ENCODE measurements at places on chromosomes 6 and 20.

- no peak for DNase-seq
These were observed 98.4 kb upstream of the ADTRP start for GRCh38 chr6:11876934-11877433.

GRCh38 chr6:112931832-112932231 is 584.7 kb downstream of the RFPL4B start:
- no peak for DNase-seq

- no peak for DNase-seq
These were observed 4.2 kb downstream of the MAS1 start for GRCh38 chr6:159894991-159895390.

DNA sequence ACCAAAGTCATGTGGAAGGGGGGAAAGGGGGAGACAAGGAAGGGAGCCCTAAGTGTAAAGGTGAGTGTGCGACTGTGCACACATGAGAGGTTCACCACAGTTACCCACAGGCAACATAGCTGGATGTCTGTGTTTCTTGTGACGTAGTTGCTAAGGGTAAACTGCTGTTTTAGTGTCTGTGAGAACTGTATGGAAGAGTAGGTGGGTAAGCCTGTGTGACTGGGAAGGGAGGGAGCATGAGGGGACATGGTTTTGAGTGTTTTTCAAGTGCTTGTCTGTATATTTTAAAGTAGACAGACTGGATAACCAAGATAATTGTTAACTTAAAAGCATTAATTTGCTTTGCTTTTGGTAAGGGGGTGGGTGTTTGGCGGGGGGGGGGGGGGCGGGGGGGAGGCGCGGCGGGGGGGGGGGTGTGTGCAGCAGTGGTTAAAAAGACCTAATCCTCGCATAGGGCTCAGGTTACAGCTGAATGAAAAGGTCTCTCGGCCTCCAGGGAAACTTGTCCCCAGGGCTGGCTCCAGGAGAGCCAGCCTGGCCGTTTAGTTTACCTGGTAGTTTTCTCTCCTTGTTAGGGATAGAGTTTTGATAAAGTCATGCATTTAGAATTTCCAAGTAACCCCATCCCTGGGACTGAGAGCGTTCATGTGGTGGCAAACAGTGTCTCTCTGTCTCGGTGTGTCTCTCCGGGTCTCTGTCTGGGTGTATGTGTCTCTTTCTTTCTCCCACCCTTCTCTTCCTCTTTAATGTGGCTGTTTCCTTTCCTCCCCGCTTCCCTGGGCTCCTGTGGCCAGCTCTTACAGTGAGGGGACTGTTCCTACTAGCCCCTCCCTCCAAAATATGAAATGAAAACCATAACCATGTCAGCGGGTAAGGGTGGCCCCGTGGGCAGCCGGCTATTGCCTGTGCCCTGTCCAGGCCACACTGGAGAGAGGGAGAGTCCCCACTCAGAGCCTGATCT is 3.4 kb downstream of the SCUBE3 start:
- DNase-seq, result no peak

- no peak for DNase-seq
These were observed 207.4 kb downstream of the DLL1 start for GRCh38 chr6:170083236-170084051.

All from stimulated activated CD8-positive, alpha-beta memory T cell treated with anti-CD3 and anti-CD28 coated beads, Interleukin-4, amount 100 ng/mL, for 1 hour (primary cell).